Amniotic epithelial cell (primary cell): ENCODE measurements at places on chromosomes 1 and 21.

- DNase-seq = peak; percentile 90
Measured at GRCh38 chr21:32371913-32372314, 20.9 kb downstream of the URB1 start.

DNA sequence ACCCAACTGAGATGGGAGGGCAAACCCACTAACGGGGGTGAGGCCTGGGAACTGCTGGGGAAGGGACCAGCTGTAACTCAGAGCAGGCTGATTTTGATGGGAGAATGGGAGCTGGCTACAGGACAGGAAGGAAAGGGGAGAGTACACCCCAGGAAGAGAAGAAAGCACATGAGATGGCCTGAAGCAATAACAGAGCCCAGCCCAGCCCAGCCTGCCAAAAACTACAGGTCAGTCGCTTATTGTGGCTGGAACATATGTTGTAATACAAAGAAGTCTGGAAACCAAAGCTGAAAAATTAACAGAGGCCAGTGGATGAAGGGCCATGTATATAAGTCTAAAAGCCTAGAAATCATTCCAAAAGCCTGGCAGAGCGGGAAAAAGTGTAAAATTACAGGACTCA is 1.6 kb downstream of the ITLN2 start:
- peak; percentile 69 for DNase-seq

DNA sequence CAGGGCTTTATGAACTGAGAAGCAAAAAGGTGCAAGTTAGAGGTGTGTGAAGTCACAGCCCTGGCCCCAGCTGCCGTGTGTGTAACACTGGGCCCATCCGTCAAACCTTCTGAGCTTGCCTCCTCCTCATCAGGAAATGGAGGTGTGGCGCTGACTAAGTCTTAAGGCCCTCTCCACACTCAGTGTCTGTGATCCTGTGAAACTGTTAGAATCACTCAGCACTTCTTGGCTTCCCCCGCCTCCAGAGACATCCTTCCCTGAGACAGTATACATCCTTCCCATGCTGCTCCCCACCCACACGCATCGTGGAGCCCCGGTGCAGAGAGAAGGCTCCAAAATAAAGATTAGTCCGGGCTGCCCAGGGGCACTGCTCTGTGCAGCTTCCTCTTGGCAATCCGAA is 33.3 kb downstream of the LRP8 start:
- peak; percentile 77 for DNase-seq

DNA sequence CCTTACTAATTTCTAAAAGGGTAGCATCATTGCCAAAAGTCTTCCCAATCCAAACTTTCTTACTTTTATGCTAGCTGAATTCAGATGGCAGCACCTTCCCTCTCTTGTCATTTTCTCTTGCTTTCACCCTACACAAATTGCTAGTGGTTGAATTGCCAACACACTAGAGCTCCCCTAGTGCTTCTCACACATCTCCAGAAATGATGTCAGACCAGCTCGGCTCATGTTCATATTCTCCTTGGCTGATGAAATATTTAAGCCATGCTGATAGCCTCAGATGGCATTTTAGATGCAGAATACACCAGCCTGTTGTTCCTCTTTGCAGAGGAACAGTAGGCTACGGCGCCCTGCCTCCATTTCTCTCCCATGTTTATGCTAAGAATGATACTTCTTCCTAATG is 256.9 kb downstream of the PTBP2 start:
- peak; percentile 27 for DNase-seq

DNA sequence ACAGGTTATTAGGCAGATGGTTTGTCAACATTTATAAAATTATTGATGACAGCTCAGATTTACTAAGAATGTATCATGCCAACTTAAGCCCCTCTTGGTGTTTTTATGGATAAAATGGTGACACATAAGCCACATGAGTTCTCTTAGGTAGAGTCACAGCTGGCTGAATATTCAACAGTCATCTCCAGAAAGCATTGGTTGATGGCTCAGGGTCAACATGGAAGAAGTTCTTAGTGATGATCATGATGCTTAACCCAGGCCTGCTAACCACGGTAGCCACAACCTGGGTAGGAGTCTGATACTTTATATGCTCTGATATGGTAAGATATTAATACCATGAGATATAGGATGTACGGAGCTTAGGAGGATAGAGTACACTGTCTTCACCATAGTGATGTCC is 46.4 kb upstream of the SIPA1L2 start:
- DNase-seq = no peak

GRCh38 chr1:38431535-38432376 is 385.2 kb upstream of the POU3F1 start:
- no peak for DNase-seq

DNA sequence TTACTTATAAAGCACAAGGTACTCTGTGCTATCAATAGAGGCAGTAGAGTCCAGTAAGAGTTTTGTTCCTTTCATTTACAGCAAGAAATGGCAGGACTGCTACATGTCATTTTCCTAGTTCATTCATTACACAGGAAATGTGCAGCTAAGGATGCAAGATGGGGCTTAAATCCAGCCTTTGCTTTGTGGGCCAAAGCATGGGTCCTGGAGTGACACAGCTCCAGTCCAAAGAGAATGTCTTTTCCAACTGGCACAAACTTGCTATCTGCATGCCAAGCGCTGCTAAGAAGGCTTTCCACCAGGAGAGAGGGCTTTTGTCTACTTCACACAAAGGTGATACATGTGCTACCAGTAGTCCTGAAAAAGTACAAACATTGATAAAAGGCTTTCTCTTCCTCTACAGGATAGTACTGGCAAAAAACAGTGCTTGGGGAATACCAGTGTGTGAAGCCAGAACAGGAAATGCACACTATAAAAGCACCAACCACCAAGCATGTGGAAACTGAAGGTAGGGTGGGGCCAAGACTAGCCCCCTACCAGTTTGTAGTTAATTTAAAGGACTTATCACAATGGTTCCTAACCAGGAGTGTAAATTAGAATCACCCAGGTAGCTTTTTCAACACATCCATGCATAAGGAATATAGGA is 68.7 kb downstream of the ARID4B start:
- no peak for DNase-seq

- peak; percentile 59 for DNase-seq
Measured at GRCh38 chr1:156128654-156129597, 14.4 kb downstream of the LMNA start.

DNA sequence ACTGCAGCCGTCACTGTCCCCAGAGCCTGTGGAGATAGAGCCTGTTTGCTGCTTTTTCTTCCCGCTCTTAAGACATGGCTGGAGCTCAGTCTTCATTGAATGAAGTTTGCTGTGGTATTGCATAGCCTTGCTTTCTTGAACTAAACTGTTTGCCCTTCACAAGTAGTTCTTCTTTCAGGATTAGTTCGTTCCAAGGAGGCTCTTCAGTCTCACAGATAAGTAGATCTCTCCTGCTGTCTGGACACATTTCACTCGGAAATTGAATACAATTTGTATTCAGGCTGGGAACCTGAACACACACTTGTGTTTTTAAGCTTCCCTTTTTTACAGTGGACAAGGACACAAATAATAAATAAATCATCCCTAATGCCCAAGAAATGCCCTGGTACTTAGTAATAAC is 34.7 kb downstream of the IFNAR1 start:
- DNase-seq = no peak

- peak; percentile 53 for DNase-seq
Measured at GRCh38 chr1:53127546-53127945, 14.9 kb downstream of the SLC1A7 start.

DNA sequence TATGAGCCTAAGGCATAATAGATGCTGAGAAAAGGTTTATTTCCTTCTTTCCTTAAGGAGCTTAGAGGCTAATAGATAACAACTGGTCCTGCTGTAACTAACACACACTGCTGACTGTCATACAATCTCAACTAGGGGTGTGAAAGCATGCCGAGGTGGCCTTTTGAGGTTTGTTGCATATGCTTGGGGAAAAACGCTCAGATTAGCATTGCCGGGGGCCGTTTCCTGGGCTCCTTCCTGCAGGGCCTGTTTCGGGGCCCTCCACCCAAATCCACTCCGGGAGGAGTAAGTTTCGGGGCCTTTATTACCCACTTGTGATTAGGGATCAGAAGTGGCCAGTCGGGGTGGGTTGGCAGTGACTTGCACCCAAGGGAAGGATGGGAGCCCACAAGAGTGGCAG is 27.2 kb upstream of the RCSD1 start:
- DNase-seq = no peak

GRCh38 chr1:198486903-198487302 is 53.6 kb downstream of the ATP6V1G3 start:
- DNase-seq = peak; percentile 66

- DNase-seq = no peak
Measured at GRCh38 chr1:53642607-53643006, 96.4 kb downstream of the GLIS1 start.

- DNase-seq = no peak
Measured at GRCh38 chr1:61353797-61354406, 271.5 kb downstream of the NFIA start.

DNA sequence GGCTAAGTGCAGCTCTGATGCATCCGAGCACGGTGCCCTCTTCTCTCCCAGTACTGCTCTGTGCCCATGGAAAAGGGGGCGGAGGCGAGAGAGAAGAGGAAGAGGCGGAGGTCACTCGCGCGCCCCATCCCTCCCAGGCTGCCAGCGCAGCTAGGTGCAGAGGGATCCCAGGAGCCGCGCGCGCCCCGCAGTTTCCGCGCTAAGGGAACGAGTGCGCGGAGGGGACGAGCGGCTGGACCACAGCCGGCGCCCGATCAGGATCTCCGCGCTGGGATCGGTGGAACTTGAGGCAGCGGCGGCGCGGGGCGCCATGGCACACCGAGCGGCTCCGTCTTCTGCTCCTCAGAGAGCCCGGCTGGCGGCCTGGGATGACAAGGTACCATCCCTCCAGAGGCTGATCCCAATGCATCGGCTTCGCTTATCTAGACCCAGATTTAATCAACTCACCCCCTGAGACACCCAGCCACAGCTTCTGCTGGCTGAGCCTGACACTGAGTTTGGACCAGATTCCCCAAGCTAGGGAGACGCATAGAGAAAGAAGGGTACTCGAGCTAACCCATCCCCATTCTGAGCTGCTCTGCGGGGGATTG is at the start of gene PTGFR:
Gene PTGFR (plus strand): TSS at position 114 of the 590 bp plus-strand sequence. CDS start 1,770 bp downstream, outside the sequence.
- DNase-seq = peak; percentile 19

DNA sequence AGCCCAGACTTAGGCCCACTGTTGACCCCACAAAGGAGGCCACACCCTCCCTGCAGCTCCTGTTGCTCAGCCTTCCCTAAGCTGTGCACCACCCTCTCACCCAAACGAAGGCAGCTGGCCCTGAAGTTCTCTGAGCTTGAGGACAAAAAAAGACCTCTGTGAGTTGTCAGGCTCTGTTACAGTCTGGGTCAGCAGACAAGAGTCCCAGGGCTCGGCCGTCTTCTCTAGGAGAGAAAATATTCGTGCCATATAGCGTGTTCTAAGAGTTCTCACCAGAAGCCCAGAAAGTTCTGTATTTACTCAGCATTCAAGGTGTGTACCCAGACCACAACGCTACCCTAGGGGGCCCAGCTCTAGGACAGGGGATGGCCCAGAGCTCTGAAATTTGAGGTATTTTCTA is 25.5 kb upstream of the LYST start:
- no peak for DNase-seq

- no peak for DNase-seq
Measured at GRCh38 chr1:59146651-59147358, 150.1 kb upstream of the FGGY start.
